NCI-H2081 (cell line): ENCODE measurements at places on chromosomes 12 and 14.
A peak's percentile ranks its signal among the peaks of the same experiment; 100 is the strongest.

DNA sequence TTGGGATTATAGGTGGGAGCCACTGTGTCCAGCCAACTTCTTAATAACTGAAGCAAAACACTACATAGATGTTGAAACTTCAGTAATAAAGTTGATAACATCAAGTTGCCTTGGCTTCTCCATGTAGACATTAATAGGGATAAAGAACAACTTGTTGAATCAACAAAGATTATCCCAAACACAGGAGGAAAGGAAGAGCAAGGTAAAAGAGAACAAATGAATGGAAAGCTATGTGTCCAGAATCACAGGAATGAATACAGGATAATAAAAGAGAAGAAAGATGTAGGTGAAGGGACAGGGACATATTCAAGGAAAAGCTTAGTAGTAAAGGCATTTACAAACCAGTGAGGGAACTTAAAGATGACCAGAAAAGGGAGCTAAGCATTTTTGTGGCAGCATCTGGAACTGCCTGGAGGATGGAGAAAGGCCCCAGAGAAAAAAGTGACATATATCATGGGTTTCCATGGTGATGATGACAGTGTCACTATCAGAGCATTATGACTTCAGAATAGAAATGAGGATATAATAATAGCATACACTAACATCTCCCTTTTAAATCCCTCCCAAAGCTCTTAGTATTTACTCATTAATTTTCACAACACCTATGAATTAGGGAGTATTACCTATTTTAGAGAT, 24.0 kb upstream of the MDM1 start:
- no peak for DNase-seq

GRCh38 chr14:63663428-63664341, 22.0 kb upstream of the WDR89 start:
- no peak for DNase-seq

DNA sequence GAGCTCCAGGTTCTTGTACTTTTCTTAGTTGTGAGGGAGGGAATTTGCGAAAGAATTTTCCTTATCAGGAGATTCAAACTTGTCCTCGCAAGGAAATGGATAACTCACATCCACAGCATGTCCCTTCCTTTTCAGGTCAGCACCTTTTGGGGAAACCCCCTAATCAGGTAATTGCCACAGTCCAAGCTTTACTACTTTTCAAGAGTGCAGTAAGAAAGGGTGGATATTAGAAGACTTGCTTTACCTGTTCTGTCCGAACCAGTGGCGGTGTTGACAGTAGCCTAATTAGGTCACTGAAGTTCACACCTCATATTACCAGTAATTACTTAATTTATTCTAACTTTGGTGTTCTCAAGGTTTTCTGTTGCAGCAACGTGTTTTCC, 6.7 kb upstream of the C12orf50 start:
- no peak for DNase-seq

DNA sequence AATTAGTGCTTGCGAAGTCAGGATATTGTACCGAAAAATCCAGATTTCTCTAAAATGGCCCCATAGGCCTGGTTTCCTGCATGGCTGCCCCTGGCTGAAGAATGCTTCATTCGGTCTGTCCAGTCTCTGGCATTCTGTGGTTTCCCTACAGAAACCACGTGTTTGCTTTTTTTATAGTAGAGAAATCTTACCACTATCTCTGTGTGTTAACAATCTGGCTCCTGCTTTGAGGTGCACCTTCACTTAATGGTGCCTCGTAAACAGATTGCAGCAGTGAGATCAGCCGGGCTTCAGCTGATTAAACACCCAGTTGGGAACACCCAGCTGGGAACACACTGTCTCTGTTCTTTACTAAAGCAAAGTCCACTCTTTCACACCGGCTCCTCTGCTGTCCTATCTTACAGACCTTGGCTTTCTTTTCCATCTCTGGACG, 6.7 kb upstream of the DNAAF2 start:
- peak; percentile 42 for DNase-seq

GRCh38 chr14:28952666-28953065, 186.1 kb downstream of the FOXG1 start:
- peak; percentile 66 for DNase-seq

DNA sequence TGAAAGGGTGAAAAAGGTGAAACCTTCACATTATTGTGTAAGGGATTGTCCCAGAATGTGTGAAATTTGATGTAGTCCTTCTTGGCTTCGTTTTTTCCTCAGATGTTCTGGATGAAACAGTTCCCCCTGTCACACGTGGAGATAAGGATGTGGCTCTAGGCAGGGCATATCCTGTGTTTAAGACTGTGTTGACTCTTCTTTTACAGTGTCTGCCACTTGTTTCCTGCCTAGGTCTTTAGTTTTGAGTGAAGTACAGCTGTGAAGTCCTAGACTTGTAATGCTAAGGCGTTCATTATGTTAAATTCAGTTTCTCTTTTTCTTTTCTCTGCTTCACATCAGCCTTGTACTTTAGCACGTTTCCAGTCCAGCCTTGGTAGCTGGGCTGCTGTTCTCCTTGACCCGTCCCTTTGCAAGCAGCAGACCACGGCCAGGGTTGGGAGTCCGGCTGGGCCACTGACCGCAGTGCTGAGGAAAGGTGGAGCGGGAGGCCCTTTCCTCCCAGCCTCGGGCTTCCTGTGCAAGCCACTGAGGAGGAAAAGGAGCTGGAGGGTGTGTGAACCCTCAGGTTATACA, 59.1 kb downstream of the RASSF3 start:
- DNase-seq: peak; percentile 25

DNA sequence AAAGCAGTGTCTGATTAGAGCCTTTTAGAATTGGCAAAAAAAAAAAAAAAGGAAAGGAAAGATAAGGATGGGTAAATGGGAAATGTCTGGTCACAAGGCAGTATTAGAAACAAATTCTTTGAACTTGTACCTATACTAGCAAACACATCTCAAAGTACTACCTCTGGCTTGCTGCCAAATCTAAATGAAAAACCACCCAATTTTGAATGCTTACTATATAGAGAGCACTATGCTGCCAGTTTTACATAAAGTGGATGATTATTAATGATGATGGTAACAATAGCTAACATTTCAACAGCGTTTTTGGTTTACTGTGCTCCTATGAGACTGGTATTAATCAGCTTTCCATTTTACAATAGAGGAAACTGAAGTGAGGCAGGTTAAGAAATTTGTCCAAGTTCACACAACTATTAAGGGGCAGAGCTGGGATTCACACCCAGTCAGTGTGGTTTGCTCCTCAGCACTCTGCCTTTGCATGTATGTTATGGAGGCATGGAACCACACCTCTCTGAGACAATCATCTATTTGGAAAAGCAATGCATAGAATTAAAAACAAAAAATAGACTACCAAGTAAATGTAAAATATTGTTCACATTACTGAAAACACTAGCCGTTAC, 34.2 kb downstream of the ATP2B1 start:
- DNase-seq: no peak

DNA sequence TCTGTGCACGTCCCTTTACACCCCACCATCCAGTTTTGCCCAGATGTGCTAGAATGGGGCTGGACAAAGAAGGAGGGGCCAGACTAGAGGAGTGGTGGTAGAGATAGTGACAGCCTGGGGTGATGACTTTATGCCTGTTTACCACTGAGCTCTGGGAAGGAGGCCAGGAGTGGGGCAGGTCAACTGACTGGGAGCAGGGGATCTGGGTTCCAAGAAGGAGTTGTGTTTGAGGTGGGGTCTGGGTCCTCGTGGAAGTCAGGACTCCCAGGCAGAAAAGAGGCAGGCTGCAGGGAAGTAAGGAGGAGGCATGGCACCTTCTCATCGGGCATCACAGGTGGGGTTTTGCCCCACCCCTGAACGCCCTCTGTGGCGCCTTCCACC, 315 bp downstream of the LTB4R2 start:
- DNase-seq: no peak

GRCh38 chr14:74848768-74849167, 27.2 kb downstream of the PROX2 start:
- DNase-seq: no peak

- DNase-seq: no peak
Observed at GRCh38 chr12:51870504-51870903, 17.4 kb upstream of the ANKRD33 start.

- no peak for DNase-seq
Observed at GRCh38 chr12:87025976-87026375, 769.8 kb upstream of the MGAT4C start.

- no peak for DNase-seq
Observed at GRCh38 chr14:30084811-30085210, 157.2 kb upstream of the PRKD1 start.

DNA sequence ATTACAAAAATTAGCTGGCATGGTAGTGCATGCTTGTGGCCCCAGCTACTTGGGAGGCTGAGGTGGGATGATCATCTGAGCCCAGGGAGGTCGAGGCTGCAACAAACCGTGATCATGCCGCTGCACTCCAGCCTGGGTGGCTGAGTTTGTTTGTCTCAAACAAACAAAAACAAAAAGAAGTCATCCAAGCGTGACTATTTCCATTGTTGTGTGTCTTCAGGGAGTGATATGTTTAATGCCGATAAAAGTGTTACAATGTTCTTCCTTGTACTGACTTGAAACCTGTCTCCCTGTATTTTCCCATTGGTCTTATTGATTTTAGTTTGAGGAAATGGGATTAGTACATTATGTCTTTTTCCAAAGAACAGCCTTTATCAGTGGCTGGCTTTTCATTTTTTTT, 75.6 kb upstream of the USP44 start:
- DNase-seq: no peak

DNA sequence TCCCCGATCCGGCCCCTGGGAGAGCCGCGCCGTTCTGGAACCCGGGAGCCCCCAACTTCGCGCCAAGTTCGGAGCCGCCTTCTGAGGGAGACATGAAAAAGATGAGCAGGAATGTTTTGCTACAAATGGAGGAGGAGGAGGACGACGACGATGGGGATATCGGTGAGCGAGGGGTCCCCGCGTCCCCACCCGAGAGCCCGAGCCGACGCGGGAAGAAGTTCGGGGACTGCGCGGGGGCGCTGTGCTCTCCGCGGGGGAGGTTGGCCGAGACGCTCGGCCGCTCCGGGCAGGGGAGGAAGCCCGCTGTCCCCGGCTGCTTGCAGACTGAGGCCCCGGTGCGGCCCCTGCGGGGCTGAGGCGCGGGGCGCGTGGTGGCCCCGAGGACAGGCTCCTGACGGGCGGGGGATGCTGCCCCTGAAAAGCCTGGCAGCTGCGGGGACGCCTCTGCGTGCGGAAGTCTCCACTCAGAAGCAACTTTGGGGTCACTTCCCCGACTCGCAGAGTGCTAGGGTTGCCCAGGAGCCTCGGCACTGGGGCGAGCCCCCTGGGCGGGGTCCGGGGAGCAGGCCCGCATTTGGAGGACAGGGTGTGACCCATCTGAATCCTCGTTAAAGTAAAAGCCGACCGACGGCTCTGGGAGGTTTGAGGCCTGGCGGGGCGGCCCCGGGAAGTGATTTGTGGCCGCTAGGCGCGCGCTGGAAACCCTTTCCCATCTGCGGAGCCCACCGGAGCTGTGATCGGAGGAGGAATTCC, 511 bp downstream of the ANO6 start:
- peak; percentile 24 for DNase-seq

DNA sequence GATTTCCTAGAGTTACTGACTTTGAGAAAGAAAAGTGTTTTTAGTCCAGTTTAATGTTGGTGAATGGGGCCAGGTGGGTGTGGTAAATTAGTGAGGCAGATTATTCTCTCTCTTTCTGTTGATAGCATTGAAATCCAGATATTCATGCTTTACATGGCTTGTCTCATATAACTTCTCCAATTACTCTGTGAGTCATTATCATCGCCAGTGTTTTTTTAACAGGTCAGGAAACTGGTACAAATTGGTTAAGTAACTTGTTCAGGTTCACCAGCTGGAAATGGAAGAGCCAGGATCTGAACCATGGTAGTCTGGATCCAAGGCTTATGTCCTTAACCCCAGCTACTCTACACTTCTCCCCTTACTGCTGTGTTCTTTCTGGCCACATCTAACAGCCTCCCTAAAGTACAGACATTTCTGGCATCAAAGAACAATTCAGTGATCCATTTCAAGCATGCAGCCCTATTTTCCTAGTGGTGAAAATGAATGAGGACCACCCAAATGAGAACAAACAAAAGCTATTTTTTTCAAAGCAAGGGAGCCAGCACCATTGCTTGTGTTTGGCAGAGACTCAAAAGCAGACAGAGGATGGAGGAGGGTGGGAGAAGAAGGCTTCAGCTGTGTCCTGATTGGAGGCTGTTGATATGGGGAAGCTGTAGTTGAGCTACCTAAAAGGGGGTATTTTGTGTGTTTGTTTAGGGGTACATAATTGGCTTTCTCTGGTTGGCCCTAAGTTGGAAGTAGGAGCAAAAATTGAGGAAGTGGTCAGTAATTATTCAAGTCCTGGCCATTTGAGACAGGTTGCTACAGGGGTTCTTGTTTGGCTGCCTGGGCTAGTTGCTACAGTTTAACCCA, 1.7 kb downstream of the IRAK3 start:
- no peak for DNase-seq

DNA sequence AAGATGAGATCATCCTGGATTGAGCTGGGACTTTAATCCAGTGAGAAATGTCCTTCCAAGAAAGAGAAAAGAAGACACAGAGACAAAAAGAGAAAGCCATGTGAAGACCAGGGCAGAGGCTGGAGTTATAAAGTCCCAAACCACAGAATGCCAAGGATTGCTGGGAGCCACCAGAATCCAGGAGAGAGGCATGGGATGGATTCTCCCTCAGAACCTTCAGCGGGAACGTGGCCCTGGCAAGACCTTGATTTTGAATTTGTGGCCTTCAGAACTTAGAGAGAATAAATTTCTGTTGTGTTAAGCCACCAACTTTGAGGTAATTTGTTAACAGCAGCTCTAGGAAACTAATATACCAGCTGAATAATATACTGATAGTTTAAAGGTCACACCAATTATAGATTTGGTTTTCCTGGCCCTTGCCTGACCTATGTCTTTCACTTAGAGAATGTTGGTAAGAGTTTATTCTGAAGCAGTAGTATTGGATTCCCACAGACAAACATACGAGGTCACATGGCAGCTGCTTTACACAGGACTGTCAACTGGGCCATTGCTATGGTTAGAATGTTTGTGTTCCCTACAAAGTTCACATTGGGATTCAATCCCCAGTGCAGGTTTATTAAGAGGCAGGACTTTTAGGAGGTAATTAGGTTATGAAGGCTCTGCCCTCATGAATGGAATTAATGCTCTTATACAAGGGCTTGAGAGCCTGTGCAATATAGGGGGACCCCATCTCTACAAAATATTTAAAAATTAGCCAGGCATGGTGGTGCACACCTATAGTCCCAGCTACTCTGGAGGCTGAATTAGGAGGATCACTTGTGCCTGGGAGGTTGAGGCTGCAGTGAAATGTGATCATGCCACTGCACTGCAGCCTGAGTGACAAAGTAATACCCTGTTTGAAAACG, 156.5 kb upstream of the EEA1 start:
- DNase-seq: no peak

DNA sequence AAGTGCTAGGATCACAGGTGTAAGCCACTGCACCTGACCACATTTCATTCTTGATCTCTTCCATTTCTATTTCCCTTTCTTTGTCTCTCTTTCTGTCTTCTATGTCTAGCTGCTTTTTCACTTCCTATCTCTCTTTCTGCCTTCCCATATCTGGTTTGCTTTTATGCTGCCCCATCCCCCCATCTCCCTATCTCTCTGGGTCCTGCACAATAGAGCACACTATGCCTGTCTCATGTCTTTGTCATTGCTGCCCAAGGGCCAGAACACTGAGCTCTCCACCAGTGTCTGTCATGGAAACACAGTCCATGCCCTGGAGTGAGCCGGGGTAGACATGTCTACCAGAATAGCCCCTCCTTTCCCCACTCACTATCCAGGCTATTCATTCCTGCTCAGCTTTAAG, 12.3 kb upstream of the RARG start:
- no peak for DNase-seq

GRCh38 chr12:46831335-46832129, 5.7 kb upstream of the SLC38A4 start:
- DNase-seq: peak; percentile 20
